Stimulated activated CD4-positive, alpha-beta T cell treated with anti-CD3 and anti-CD28 coated beads, Interleukin-15, amount 100 ng/mL, for 1 hour (primary cell): ENCODE measurements at places on chromosomes 5 and 9.

GRCh38 chr9:13396418-13396817 is 116.9 kb upstream of the MPDZ start:
- DNase-seq, result no peak

- DNase-seq, result no peak
Measured at GRCh38 chr9:113788616-113789330, 87.3 kb upstream of the ZNF618 start.

DNA sequence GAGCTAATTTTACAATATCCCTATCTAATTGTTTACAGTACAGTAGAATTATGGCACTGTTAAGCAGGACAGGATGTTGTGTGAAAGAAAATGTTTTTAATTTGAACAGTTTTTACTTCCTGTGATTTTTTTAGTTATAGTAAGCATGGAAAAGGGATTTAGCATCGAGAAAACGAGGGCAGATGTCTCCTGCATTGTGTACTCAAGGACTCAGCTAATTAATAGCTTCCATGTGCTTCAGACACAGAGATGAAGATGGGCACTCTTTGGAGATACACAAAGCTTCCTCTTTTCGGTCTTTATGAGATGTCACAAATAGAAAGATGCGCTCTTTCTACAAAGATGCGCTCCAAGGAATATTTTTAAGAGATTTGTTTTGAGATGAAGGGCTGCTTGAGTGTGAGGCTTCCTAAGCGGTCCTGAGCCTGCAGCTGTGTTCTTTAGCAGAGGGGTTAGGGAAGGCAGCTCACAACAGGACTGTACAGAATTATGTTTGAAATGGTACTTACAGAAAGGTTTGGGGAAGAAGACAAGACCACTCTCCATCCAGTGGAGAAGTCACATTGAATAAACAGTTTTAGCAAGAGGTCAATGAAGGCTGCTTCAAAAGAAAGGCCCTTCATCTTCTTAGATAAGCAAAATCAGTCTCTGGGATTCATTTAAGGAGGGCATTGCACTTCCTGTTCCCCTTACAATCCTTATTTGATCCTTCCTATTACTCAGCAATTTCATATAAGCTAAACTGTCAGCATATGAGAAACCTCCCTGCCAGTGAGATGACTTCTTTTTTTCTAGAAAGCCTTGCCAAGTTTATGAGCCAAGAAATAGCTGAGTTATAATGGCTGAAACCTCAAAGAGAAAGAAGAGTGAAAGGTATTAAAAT is 311.5 kb downstream of the EFNA5 start:
- DNase-seq, result no peak

DNA sequence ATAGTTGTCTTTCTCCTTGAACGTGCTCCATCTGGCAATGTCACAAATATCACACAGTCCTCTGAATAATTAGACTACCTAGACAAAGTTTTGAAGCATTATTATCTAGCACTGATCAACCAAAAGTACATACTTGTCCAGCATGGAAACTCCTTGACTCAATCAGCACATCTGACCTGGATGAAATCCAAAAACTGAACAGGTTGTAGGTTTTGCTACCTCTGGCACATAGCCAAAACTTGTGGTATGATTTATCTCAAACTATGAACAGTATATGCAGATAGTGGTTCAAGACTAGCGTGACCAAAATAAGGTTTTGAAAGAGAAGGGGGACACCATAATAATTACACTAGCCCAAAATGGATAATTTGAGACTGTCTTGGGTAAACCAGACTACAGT is 158.1 kb downstream of the ARRDC3 start:
- no peak for DNase-seq

DNA sequence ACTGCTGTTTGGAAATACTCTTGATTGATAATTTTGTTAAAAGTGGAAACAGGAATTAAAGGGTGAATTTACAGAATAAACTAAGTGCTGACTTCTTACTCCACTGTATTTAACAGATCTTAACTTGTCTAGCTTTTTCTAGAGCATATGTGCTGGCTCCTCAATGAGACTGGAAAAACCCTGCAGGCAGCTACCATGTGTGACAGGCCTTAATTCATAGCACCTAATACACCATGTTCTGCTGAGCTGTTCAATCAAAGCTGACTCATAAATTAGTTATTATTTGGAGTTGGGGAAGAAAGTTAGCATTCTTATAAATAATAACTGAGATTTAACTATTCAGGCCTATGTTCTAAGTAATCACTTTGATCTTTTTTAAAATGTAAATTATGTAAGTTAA is 29.4 kb downstream of the CTNNAL1 start:
- DNase-seq, result no peak

DNA sequence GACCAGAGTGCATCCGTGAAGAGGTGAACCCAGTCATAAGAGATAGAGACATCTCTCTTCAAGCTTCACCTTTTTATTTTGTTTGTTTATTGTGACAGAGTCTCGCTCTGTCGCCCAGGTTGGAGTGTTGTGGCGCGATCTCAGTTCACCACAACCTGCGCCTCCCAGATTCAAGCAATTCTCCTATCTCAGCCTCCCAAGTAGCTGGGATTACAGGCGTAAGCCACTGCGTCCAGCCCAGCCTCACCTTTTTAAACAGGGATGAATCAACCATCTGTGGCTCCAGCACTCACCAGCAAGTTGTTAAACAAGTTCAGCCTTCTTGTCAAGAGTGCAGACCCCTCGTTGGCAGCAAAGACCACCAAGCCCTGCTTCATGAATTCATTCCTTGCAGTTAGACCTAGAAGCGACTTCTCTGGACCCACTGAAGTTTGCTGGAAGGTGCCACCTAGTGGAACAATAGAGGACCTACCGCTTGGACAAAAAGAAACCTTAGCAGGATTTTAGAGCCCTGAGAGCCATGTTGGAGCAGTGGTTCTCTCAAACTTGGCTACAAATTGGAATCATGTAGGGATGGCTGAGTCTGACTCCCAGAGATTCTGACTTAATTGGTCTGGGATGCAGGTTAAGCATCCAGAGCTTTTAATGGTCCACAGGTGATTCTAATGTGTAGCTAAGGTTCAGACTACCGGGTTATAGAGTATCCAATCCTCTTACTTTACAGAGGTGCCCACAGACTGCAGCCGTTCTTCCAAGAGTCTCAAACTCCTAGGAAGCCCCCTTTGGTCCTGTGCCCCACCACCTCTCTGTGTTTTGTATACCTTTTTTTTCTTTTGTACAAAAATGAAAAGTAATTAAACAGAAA is 10.5 kb upstream of the GALNT10 start:
- no peak for DNase-seq

DNA sequence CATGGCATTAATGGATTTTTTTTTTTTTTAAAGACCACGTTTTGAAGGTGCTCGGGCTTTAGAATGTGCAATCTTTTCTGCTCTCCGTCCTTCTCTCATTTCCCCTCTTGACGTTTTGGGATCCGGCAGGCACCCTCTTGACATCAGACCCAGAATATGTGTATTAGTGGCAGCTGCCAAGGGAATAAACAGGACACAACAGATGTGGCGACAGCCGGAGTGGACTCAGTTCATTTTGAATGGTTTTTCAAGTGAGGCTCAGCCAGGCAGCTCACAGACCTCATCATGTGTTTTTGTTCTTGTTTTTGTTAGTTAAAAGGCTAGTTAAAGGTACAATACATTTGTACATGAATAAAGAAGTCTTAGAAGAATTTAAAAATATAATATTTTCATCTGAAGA is 365.0 kb upstream of the SEMA6A start:
- no peak for DNase-seq

DNA sequence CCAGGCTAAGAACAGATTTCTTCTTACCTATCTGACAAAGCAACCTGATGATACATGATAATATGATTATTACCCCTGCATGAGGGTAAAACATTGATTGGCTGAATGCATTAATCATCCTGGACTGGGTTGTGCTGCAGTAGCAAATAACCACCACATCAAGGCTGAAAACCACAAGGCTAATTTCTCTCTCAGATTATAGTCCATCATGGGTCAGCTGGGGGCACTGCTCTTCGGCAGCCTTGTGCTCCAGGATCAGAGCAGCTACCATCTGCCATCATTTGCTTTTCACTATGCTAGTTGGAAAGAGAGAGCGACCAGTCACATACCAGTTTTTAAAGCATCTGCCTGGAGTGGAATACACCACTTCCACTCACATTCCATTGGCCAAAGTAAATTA is 383.5 kb downstream of the RASEF start:
- DNase-seq, result no peak

DNA sequence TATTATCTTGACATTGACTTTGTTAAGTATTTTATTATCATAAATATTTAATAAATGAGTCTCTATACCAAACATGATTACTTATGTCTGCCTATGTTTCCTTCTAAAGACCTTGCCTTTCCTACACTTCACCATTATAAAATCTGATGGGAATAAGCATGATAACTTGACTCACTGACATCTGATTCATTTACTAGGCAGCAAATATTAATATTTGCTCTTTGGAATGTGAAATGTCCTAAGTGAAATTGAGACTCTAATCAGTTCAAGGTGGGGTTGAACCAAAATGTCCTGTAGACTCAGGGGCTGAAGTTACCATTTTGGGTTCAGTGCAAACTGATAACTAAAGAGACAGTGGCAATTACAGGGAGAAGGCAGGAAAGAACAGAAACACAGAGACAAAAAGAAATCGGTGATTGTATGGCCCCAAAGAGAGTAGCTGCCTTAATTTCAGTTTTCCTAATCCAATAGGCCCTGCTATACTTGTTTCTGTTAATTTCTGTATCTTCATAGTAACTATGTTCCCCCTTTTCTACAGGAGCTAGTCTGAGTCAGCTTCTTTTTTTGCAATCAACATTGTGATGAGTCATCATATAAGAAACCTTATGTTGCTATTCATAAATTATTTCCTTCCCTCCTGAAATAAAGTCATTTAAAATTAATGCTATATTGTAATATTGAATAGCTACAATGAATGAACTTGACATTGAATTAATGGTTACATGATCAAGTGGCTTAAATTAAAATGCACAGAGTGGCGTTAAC is 296.8 kb downstream of the PDE4D start:
- DNase-seq, result no peak

DNA sequence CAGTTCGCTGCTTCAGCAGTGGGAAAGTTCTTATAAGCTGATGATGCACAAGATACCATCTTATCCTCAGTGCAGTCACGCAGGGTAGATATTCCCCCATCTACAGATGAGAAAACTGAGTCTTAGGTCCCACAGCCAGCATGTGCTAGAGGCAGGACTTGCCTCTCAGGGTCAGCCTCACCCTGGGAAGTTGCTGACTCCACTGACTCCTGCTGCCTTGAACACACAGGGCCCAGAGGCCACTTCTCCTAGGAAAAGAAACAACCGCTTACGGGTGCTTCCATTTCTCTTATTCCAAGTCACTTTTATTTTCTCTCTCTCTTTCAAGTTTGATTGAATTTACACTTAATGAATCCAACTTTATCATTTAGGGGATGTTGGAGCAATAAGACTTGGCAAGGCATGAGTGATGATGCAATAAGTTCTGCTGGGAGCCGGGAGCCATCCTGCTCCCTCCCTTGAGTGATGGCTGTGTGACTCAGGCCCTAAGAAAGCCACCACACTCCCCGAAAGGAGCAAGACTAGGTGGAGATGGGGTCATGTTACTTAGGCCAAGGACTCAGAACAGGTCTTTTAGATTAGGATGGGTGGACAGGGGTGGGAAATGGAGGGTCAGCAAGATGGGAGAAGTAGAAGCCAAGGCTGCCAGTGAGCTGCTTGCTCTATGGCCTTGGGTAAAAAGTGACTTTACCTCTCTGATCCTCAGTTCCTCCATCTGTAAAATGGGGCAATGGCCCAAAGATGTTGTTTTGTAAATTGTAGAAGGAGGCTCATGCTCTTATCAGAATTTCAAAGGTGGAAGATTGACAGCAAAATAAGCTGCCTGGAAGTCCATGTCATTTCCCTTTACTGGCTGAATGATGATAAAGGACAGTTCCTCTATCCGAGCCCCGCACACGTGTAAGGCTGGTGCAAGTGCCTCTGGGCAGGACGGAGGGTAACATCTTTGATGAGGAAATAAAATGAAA is 67.4 kb upstream of the ZNF618 start:
- no peak for DNase-seq

GRCh38 chr9:112034216-112034611 is 137.6 kb downstream of the UGCG start:
- no peak for DNase-seq

DNA sequence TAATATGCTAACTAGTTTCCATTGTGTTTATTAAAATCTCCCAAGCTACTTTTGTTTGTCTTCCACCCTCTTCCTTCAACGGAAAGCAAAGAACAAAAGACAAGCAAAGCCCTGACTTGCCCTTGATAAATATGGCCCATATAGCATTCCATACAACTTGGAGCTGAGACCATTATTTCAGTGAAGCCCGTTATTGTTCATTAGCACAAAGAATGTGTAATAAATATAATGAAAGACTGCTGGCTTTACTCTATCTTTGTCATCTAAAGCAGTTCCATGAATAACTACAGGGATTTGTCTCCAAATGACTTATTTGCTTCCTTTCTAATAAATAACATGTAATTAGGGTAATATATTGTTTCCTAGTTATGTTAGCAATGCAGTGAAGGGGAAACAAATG is 270.7 kb upstream of the TLE4 start:
- DNase-seq, result no peak

DNA sequence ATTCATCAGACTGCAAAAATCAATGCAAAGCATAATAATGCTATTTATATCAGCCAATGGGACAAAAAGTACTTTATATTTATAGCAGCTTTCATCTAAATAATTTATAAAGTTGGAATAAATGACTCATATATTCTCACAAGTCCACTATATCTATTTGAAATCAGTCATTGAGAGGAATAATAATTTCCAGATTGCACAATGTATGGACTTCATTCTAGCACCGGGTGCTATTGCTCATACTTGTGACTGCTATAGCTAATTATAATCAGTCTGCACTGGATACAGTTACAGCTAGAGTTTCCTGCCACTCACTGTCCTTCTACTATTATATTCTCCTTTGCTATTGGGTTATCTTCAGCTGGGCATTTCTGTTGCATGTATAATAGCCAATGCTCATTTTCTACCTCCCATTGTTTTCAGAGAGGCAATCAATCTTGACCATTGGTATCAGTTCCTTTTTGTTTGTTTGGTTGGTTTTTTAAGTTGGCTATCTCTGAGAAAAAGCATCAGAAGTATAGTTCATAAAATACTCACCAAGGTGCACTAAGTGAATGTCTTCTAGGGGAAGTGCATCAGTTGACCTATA is 1.9 kb downstream of the CDH18 start:
- no peak for DNase-seq
